GM03348 (cell line): ENCODE measurements at places on chromosomes 3 and 15.
A peak's percentile ranks its signal among the peaks of the same experiment; 100 is the strongest.

DNA sequence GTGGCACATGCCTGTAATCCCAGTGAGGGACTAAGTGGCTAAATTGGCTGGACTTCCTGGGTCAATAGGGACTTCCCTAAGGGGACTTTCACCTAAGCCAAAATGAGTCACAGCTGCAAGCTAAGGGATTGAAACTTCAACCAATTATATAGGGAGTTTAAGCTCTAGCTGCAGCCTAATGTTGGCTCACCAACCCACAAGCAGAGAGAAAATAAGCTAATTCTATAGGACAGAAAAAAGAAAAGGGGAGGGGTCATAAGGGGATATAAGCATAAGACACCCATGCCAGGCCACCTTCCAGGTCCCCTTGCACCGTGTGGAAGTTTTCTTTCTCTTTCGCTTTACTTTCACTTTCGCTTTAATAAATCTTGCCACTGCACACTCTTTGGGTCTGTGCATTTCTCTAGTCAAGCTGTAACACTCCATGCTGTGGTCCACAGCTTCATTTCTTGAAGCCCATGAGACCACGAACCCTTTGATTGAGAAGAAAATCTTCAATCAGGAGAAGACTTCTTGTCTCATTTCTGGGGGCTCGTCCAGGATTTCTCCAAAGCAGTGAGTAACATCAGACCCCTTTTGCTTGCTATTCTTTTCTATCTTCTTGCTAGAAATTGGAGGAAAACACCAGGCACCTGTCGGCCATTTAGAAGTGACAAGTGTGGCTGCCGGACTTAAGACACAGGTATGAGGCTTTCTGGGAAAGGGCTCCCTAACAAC lies 192.3 kb downstream of the IGSF11 start:
- DNase-seq: no peak

GRCh38 chr15:81754078-81754477 lies 291.7 kb downstream of the MEX3B start:
- no peak for DNase-seq

DNA sequence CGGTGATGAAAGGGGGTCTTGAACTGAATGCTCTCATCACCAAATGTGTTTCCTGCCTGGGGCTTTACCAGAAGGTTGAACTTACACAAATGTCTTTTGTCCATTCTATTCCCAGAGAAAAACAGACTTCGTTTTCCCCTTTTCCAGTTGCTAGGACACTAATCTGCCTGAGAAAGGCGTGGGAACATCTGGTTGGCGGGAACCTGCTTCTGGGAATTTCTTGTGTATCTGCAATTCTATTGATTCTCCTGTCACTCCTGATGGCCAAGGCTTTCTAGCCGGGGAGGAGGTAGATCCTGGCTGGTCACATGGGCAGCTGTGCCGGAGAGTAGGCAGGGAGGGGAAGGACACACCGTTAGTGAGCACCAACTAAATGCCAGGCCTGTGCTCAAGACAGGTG lies 31.1 kb upstream of the CCDC174 start:
- DNase-seq: no peak

DNA sequence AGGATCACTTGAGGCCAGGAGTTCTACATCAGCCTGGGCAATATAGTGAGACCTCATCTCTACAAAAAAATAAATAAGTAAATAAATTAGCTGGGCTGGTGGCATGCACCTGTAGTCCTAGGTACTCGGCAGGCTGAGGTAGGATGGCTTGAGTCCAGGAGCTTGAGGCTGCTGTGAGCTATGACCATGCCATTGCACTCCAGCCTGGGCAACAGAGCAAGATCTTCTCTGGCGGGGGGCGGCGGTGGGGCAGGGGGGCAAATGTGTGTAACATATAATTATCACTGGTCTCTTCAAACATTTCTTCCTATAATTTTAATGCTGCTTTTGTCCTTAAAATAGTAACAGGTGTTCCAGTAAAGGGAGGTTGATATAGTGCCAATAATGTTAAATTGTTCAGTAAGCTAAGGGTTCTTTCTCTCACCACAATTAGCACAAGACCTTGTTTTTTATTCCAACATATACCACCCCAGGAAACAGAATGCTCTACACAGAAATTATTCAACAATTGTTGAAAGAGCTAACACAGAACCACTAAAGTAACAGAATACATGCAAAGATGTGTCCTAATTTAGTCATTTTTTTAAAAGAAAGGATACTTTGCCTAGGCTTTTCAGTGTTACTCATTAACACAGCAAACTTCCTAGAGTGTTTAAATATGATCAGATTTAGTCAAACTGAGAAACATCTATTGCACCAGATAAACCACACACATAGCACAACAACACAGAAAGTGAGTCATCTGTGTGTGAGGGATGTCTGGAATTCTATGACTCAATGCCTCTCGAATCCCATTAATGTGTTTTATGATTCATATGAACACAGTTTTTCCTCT lies 29.1 kb downstream of the ANKRD28 start:
- DNase-seq: peak; percentile 86

GRCh38 chr15:67068710-67069400 lies 3.5 kb downstream of the SMAD3 start:
- DNase-seq: peak; percentile 42

- no peak for DNase-seq
Observed at GRCh38 chr15:34147371-34148140, 45.7 kb downstream of the PGBD4 start.

- no peak for DNase-seq
Observed at GRCh38 chr15:40468898-40469331, 1.9 kb upstream of the CHST14 start.

- no peak for DNase-seq
Observed at GRCh38 chr15:74798388-74799254, 14.0 kb upstream of the LMAN1L start.

GRCh38 chr15:51403946-51404695 lies 62.7 kb downstream of the GLDN start:
- DNase-seq: no peak

DNA sequence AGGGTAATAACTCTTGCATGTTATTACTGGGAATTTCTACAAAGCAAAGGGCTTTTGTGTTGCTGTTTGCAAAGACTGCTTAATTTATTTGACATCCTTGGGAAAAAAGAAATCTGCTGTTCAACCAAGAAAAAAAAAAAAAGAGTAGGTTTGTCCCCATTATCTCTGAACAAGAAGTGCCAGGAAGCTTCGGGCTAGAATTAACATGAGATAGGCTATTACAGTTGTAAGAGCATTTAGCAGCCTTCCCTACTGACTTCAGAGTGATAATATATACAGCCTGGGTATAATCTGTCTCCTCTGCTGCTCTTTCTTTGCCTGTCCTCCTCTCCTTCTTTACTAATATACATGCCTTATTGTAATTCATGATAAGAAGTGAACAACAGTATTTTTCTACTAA lies 23.3 kb upstream of the CHMP2B start:
- no peak for DNase-seq

DNA sequence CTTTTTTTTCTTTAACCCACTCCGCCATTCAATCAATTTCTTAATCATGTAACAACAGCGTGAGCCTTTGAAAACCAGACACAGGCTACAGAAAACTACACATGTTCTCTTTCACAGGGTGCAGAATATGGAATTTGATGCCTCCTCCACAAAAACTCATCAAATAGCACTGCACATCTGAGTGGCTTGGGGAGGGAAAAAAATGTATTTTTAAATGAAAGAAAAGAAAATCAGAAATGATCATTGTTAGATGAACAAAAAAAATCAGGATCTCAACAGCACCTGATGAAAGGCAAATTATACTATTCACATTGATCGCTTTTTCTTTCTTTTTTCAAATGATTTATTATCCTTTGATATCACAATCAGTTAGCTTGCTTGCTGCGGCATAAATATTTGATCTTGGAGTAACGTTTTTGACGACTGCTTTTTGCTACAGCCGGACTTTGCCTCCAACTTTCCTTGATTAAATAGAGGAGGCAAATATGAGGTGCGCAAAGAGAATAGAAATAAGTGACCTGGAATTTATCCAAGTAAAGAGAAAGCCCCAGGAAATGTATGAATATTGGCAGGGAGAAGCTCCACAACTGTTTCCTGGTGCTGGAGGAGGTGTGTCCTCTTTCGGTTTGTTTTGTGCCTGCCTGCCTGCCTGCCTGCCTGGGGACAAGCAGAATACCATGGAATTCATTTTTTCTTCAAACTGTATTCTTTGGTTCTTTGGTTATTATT lies 63.1 kb downstream of the EDEM1 start:
- DNase-seq: peak; percentile 61

GRCh38 chr3:69353088-69353478 lies 32.8 kb downstream of the FRMD4B start:
- DNase-seq: no peak

DNA sequence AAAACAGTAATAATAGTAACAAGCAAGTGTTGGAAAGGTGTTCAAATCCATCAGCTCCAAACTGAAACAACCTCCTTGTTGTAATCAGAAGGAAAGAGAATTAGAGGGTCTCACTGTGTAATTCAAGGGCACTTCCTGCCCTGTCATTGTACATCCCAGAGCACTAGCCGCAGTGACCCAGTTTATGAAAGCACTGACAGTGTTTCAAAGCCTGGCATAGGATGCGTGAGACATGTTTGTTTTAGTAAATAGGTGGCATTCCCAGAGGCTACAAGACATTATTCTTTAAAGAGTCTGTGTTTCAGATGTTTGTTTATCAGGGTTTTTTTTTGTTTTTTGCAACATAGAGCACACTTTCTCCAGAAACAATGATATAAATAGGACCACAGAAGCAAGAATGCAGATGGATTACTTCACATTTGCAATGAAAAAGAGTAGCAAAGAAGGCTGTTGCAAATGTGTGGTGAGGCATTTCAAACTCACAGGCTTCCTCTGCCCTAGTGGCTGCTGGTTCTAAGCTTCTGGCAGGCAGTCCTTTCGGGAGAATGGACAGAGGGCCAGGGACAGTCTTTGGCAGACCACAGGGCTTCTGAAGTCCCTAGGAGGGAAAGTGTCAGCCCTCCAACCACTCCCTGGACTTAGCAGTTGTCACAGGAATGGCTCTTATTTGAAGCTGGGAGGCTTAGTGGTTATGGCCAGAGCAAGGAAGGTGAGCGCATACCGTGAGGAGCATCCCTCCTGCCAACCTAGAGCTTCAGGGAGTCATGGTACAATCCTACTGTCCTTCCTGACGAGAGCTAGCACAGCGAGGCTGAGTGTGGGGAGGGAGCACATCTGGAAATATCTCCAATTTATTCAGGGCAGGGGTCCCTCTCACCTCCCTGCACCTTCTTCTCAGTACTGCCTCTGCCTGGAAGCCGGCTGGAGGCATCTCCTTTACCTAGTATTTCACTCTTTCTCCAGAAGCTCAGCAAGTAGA lies 31.4 kb upstream of the TIPARP start:
- peak; percentile 19 for DNase-seq

DNA sequence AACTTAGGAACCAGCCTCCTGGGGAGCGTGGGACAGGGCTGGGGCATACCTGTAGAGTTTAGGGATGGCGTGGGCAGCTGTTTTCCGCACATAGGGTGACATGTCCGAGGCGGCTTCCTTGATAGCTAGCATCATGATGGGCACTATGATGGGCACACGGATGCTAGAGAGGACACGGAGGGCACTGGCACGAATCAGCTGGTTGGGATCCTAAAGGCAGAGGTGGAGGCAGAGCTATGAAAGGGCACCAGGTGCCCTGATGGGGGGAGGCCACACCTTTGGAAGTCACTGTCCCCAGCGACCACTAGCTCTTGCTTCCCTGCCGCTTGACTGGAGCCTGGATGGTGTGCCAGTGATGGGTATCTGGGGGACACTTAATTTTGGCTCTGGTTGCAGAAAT lies 28.3 kb downstream of the AP3B2 start:
- DNase-seq: no peak
